ENCODE measurements at places on chromosomes 1 and 21.
A peak's percentile ranks its signal among the peaks of the same experiment; 100 is the strongest.

- no peak for DNase-seq
Measured at GRCh38 chr1:157189096-157189495, 50.9 kb upstream of the ETV3 start.

GRCh38 chr1:39110882-39111281, 84.7 kb downstream of the NDUFS5 start:
- DNase-seq: no peak

GRCh38 chr1:91548376-91549040, 47.9 kb downstream of the CDC7 start:
- peak; percentile 79 for DNase-seq

DNA sequence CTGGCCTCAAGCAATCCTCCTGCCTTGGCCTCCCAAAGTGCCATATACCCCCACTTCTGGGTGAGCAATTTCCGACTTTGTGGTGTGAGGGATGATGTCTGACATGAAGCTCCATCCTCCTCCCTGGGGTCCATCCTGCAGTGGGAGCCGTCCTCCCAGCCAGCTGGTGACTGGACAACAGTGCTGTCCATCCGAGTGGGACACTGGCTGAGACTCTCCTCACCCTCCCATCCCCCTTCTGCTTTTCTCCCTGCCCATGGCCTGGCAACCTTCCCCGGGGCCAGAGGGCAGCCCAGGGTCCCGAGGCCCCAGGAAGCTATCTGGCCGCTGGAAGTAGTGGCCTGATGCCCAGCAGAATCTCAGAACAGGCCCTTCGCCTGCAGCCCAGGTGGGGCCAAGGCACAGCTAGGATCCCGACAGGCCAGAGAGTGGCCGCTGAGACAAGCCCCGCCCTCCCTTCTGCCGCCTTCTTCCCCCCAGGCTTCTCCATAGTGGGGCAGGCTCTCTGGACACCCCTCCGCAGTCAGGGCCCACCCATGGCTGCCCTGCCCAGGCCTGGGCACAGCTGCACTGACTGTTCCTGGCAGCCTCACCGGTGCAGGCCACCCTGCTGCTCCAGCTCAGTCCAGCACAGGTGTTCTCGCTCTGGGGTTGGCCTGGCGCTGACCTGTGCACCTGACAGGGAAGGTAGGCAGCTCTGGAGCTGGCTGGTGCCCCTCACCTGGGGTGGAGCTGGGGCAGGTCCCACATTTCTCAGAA, 8.4 kb upstream of the FAAP20 start:
- no peak for DNase-seq

DNA sequence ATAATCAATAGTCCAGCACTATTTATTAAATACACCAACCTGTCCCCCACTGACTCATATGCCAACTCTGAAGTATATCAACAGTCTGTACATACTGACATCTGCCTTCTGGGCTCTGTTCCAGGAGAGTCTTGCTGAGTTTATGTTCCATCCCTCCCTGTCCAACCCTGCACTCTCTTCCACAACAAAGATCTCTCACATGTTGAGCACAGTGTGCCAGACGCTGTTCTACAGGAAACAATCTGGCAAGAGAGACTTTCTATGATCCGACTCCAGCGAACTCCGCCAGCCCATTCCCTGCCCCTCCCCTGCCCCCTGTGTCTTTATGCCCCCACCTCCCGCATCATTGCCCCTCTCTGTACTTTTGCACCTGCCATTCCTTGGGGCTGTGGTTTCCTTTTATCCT, 3.4 kb downstream of the LACTBL1 start:
- no peak for DNase-seq

DNA sequence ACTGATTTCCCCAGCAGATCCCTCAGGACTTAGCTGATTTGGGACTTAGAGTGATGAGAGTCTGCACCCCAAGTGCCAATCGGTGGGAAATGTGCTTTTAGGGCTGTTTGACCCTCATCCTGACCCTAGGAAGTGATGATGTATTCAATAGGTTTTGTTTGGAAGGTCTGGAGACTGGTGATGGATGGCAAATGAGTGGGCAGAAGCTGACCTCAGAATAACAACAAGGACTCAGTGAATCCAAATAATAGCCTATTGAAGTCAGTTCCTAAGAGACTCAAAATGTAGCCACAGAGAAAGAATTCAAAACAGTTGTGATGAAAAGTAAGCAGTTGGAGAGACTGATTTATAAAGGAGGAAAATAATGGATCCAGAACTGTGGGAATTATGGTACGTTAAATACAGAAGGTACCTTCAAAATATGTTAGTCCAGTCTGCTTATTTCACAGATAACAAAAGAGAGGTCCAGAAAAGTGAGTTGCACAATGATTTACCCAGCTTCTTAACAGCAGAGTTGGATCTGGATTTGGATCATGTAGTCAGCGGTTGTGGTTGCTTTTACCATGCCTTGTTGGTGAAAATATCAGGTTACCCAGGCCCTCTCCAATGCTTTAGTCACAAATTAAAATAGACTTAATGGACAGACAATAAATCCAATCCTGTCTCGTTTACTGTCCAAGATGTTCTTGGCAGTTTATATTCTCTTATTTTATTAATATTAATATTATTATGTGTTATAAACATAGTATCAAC, 123.0 kb upstream of the PTBP2 start:
- DNase-seq: no peak

DNA sequence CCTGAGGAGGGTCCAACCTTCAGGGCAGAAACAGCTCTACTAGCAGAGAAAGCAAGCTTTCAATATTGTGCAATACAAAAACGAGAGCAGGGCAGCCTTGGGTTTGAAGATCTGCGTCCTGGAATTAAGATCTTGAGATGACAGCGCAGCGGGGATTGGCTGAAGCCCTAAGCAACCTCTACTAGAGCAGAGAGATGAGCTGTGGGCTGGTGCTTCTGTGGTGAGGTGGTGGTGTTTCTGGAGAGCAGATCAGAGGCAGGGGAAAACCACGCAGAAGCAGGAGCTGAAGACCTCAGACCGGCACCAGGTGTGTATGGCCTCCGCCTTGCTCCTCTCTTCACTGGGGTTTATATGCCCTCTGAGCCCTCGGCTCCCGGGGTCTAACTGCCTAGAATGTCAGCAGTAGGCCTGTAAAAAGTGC, 12.5 kb downstream of the TRAF3IP3 start:
- DNase-seq: peak; percentile 95

GRCh38 chr1:41668054-41668660, 183.7 kb upstream of the EDN2 start:
- DNase-seq: no peak

DNA sequence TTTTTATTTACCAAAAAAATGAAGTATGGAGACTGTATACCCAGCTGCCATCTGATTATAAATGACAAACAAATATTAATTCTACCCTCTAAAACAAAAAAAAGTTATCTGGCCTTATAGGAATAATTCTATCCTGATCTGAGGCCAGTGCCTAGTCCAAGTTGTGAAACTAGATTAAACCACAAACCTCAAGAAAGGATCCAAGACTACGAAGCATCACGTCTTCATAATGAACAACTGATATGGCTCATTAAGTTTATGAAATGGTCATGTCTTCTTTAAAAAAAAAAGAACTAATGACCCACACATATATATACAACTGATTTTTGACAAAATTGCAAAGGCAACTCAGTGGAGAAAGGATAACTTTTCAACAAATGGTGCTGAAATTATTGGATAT, 32.4 kb upstream of the CTTNBP2NL start:
- DNase-seq: no peak

DNA sequence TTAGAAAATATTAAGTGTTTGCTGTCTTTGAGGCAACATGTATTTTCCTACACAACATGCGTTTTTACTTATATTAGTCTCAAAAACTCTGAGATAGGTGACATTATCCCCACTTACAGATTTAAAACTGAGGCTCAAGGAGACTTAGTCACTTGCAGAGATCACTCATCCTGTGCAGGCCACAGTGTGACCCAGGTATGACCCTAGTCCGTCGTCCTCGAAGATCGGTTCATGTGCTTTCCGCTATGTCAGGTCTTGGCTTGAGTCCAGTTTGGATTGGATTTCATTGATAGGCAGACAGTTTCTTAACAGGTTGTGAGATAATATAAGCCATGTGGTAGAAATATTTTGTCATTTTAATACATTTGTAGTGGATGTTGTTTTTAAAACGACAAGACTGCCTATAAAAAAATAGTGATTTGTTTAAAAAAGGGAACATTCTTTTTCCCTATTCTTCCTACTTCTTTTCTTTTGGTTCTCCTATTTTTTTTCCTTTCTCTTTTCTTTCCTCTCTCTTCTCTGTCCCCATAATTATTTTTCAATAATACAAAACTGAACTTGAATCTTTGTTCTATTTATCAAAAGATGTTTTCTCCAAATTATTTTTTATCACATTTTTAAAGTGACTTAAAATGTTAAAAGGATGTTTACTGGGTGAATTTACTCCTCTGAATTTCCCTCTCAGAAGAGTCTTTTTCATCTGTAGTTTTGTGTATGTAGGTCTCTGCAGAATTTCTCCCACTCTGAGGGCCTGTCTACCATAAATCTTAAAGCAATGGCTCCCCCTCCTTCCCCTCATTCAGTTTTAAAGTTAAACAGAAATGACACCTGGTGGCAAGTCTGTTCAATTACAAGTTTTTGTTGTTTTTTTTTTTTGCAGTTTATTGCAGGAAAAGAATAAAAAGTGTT, 81.8 kb downstream of the PHTF1 start:
- peak; percentile 32 for DNase-seq

- DNase-seq: no peak
Measured at GRCh38 chr1:45084562-45084961, 72.5 kb downstream of the UROD start.

Measured in activated CD4-positive, alpha-beta T cell treated with anti-CD3 and anti-CD28 coated beads, Interleukin-2, Interleukin-6, amounts not matched to agents 100 ng/mL and 50 ng/mL, durations not matched to agents 16 hours and 8 hours (primary cell).